Fibroblast of pulmonary artery (primary cell): ENCODE measurements at places on chromosomes 6 and 20.

DNA sequence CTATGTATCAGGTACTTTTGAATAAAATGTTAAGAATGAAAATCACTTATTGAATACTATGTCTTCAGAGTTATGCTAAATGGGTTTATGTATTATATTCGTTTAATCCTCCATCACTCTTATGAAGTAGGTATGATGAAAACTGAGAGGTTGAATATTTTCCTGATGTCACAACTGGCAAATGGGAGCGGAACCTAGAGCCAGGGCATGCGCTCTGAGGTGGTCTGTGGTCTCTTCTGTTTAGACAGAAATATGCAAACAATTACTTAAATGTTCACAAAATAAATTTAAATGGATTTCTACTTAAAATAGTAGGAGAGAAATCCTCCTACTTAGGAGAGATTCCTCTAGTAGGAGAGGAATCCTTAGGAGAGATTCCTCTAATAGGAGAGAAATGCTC, 21.3 kb upstream of the UTRN start:
- DNase-seq = no peak

- no peak for DNase-seq
Measured at GRCh38 chr20:48193627-48194425, 408.5 kb upstream of the SULF2 start.

- no peak for DNase-seq
Measured at GRCh38 chr20:37828684-37829083, 74.2 kb upstream of the VSTM2L start.

GRCh38 chr6:70474751-70475150, 61.4 kb downstream of the FAM135A start:
- no peak for DNase-seq

DNA sequence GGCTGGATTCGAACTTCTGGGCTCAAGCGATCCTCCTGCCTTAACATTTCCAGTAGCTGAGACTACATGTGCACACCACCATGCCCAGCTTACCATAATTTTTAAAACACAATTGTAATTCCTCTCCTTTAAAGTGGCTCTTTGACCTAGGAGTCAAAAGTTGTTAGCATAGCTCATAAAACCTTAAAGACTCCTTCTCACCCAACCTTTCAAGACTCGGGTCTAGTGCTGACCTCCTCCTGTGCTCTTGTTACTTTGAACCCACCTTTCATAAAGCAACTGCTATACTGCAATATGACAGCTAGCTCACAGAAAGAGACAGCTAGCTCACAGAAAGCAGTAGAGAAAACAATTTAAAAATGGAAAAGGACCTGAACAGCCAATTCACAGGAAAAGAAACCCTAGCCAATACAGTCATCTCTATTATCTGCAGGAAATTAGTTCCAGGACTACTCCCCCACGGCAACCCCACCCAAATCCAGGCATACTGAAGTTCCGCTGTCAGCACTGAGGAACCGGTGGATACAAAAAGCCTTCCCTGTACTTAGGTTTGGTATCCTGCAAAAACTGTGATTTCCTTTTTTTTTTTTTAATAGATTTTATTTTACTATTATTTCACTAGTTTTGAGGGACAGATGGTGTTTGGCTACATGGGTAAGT, 20.3 kb downstream of the SSR1 start:
- DNase-seq = peak; percentile 56

DNA sequence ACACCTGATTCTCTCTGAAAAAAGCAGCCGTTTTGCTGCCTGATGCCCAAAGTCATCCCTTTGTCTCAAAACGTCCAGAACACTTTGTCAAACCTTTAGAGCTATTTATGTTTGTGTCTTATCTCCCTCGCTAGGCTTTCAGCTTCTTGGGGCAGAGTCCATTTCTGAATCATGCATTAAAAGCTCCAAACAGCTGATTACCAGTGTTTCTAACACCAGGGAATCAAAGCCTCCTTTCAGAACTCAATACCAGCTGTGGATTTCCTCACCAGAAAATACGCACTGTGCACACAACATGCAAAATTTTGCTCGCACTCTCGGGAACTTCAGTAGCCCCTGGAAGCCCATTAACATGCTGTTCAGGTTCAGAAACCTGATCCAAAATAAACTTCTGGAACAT, 333.3 kb downstream of the HACE1 start:
- DNase-seq = peak; percentile 49

DNA sequence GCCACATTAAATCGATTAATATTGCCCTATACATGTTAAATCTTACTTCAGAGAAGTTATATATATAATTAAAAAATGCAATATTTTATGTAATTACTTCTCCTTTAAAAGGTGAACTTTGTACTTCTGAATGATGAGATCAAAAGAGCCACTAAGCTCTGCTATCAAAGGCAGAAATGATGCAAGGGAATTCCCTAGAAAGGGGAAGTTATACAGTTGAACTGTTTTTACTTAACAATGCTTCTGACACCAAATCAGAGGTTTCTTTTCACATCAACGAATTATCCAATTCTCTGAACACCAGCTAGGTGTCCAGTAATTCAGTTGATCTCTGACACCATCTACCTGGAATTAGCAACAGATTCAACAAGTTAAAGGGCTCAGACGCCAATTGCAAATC, 319.9 kb upstream of the TSHZ2 start:
- no peak for DNase-seq

GRCh38 chr6:44659726-44660125, 272.2 kb downstream of the CDC5L start:
- peak; percentile 24 for DNase-seq

DNA sequence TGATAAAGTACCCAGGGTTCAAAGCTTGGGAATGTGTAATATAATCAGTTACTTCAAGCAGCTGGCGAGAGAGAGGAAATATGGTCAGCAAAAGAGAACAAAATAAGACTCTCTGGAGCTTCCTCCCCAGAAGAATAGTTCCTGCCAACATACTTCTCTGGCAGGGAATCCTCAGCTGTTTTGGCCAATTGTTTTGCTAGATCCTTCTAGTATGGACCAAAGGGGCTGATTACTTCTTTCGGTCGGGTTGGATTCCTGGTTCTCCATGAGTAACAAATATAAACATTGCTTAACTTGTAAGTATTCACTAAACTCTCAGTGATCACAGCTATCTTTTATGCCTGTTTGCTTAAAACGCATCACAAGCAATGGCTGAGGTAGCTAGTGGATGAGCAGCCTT, 31.4 kb upstream of the FBXO9 start:
- DNase-seq = peak; percentile 88

- no peak for DNase-seq
Measured at GRCh38 chr6:35160642-35161041, 19.5 kb upstream of the TCP11 start.

GRCh38 chr6:145736661-145737144, 1.4 kb upstream of the EPM2A start:
- DNase-seq = peak; percentile 50

- DNase-seq = no peak
Measured at GRCh38 chr20:22567944-22568871, 16.2 kb downstream of the FOXA2 start.

DNA sequence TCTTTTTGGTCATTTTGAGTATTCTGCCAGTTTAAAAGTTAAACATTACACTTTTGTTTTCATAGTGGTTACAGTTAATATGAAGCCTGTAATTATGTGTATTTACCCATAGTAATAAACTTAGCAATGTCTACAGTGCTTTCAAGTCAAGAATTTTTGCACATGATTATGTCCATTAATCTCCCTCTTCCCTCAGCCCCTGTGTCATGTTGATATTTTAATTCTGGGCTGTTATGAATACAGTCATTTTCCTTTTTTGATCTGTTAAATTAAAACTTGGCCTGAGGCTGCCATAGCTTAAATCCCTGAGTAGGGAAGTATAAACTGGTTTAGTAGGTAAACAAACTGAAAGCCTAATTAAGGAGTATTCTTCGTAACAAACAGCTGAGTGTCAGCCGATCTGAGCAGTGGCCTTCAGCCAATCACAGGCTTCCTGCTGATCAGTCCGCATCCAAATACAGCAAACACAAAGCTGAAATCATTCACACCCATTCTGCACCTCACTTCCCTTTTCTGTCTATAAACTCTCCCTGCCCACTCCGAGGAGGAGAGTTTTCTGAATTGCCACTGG, 9.5 kb upstream of the SFT2D1 start:
- DNase-seq = no peak

DNA sequence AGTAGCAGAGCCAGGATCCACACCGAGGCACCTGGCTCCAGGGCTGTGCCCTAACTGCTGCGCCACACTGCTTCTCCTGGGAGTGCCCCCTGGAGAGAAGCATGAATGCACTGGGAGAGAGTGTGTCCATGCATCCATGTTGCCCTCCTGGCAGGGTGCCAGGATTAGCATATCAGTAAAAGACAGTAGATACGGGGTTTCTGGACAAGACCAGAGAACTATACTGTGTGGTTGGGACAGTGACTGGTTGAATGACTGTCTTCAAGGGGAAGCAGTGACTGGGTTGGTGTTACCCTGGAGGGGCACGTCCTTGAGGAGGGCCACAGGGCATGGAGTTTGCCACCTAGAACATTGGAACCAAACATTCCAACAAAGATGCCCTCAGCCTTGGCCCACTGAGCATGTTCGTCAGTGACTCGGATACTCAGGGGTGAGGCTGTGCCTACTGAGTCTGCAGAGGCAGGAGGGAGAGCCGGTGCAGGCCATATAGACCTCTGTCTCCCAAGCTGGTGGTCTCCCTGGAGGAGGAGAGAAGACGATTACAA, 288.8 kb downstream of the CDC5L start:
- DNase-seq = no peak

DNA sequence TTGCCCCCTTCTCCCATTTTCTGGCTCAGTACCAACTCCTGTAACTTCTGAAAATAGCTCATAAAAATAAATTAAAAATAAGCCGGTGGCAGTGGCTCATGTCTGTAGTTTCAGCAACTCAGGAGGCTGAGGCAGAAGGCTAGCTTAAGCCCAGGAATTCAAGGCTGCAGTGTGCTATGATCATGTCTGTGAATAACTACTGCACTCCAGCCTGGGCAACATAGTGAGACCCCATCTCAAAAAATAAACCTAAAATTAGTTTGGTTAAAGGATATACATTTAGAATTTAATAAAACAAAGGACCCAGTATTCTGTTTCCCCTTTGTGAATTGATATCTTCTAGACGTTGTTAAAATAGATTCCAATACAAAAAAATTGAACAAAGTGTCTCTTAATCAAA, 10.5 kb downstream of the PRDM13 start:
- no peak for DNase-seq

DNA sequence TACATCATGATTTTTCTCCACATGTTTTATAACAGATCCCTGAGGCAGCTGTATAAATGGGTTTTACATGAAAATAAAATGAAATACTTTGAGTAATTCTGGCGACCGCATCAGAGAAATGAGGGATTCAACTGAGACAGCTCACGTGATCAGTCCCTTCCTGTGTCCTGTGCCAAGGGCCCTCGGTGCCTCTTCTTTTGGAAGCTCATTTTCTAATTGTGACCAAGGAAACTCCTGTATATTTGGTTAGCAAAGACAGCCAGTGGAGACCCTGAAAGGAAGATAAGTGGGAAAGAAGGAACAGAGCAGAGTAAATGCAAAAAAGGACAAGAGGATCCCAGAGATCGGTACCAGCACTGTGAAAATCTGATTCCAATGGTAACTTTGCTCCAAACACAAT, 129.9 kb downstream of the FYN start:
- DNase-seq = no peak

DNA sequence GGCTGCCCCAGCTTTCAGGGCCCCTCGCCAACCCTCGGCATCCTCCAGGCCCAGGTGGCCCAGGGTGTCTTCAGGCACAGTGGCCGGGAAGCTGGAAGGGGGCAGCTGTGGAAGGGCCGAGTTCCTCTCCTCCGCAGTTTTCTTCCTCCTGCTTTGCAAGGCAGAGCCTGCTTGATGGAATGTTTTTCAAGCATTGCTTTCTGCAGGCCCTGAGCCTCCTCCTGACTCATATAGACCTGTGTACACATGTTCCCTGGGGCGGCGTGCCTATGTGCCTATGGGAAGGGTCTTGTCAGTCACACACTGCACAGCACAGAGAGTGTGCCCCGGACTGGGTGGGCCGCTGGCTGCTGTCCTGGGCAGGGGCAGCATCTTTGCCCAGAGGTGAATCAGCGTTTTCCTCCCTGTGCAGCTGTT, 107.5 kb downstream of the ERMARD start:
- DNase-seq = no peak

GRCh38 chr6:130725551-130725950, 101.7 kb upstream of the SMLR1 start:
- no peak for DNase-seq

GRCh38 chr6:42454428-42454791, 2.7 kb upstream of the TRERF1 start:
- DNase-seq = no peak

GRCh38 chr6:104126315-104127005, 733.3 kb downstream of the HACE1 start:
- DNase-seq = no peak

DNA sequence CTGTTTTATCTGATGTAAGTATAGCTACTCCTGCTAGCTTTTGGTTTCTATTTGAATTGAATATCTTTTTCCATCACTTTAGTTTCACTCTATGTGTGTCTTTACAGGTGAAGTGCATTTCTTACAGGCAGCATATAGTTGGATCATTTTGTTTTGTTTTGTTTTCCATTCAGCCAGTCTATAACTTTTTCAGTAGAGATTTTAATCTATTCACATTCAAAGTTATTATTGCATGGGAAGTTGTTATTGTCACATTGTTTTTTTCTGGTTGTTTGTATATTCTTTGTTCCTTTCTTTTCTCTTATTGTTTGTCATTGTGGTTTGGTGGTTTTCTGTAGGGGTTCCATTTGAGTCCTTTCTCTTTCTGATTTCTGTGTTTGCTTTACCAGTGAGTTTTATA, 151.2 kb downstream of the PDE10A start:
- no peak for DNase-seq

GRCh38 chr20:39081255-39081654, 119.1 kb downstream of the DHX35 start:
- DNase-seq = peak; percentile 85

GRCh38 chr20:51507216-51508036, 35.1 kb downstream of the NFATC2 start:
- DNase-seq = no peak

- DNase-seq = no peak
Measured at GRCh38 chr6:161480421-161481155, 206.7 kb upstream of the AGPAT4 start.

DNA sequence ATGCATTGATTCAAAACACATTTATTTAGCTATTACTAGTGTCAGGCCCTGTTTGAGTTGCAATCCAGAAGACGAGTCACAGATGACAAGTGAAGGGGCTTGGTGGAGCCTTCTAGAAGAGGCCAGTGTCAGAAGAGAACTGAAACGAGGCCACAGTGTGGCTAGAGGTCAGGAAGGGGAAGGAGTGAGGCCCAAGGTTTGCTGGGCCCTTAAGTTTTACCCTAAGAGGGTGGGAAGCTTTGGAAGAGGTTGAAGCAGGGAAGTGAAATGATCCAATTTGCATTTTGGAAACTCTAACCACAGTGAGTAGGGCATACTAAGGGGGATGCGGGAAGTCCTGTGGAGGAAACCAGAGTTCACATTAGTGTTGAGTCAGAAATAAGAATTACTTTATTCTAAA, 25.0 kb downstream of the TTK start:
- DNase-seq = no peak
